Naive thymus-derived CD8-positive, alpha-beta T cell (primary cell): ENCODE measurements at places on chromosomes 5 and 9. TPM values are rescaled to one million over a fixed set of nuclear protein-coding genes. Genes with fewer than 3 reads are reported as not detected.

MYOT gene
- total RNA-seq, result not detected

DNA sequence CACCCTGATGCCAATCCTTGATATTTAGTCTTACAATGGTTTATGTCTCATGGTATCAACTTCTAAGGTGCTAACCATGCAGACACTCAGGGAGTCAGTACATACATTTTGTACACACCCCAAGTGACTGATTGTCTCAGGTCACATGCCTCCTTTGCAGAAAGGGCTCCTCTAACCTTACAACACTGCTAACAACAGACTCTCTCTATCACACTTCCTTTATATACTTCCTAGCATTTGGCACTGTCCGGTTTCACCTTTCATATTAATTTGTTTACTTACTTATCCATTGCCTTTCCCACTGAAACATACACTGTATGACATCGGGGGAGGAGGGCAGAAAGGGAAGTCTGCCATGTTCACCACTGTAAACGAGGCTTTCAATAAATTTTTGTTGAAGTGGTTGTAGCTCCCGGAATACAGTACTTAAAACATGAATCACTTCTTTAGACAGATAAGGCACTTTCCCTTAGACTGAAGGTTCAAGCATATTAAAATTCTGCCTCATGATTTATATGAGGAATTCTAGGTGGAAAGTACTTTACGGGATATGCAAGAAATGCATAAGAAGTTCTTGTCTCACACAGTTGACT lies 20.6 kb downstream of the EMB start:
- H3K4me1 ChIP-seq, result peaks cover 37% of the 10 kb centered on the region
- H3K36me3 ChIP-seq, result peaks cover 30% of the 10 kb centered on the region
- no peak overlapping the region for H3K4me3 ChIP-seq

DNA sequence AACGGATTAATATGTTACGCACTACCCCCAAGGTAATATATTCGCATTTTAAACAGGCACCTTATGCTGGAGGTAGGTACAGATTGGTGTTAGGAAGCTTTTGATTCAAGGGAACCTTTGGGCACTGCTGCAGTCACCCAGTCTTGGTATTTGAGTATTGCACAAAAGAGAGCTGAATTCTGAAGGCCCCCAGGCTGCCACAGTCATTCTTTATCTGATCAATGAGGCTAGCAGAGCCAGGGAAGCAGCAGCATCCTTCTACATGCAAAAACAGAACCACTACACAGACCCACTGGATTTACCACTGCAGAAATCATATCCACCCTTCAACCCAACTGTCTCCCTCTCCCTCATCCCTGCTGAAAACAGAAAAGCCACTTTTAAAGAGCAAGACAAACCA lies 121.2 kb upstream of the GRIN3A start:
- H3K27me3 ChIP-seq, result no peaks in the 10 kb centered on the region
- H3K4me1 ChIP-seq, result no peaks in the 10 kb centered on the region
- no peak overlapping the region for H3K4me3 ChIP-seq
- no peak for DNase-seq
- H3K27ac ChIP-seq, result no peak overlapping the region

GRCh38 chr9:125949703-125950460 lies 202.7 kb downstream of the PBX3 start:
- H3K27ac ChIP-seq, result no peak overlapping the region
- no peaks in the 10 kb centered on the region for H3K4me1 ChIP-seq
- DNase-seq, result no peak
- H3K27me3 ChIP-seq, result no peaks in the 10 kb centered on the region
- no peak overlapping the region for H3K4me3 ChIP-seq

DNA sequence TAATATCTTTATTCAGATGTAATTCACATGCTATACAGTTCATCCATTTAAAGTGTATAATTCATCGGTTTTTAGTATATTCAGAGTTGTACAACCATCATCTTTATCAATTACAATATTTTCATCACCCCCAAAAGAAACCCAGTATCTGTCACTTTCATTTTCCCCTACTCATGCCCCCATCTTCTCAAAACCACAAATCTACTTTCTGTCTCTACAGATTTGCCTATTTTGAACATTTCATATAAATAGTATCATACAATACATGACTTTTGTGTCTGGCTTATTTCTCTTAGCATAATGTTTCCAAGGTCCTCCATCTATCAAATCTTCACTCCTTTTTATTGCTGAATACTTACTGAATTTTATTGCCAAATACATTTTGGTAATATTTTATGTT lies 305.1 kb upstream of the SGCD start:
- H3K27ac ChIP-seq, result no peak overlapping the region
- H3K4me1 ChIP-seq, result no peaks in the 10 kb centered on the region
- no peak for DNase-seq
- no peaks in the 10 kb centered on the region for H3K36me3 ChIP-seq
- peaks cover 18% of the 10 kb centered on the region for H3K27me3 ChIP-seq

TMEM215 gene
- not detected for total RNA-seq

NEURL1B gene
- 0.49 TPM for total RNA-seq

DNA sequence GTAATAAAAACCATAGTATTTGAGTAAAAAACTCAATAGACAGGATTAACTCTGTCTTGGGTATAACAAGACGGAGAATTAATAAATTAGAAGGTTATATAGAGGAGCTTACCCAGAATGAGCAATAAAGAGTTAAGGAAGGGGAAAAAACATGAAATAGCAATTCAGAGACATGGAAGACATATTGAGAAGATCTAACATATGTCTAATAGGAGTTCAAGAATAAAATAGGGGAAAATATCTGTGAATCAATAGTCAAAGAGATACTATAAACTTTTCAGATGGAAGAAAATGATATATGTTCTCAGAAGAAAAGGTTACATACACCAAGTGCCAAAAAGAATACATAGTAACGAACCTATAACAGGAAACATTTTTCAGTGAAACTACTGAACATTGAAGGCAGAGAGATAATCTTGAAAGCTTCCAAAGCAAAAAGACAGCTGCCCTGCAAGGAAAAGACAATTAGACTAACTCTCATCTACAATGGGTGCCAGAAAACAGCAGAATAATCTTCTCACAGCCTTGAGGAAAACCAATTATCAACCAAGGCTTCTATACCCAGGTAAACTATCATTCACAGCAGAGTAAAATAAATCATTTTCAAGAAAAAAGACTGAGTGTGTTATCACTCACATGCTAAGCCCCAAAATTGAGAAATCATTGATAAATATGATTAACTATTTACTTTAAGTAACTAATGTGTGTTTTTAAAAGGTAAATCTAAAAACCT lies 106.0 kb downstream of the ENC1 start:
- no peak for DNase-seq
- no peak overlapping the region for H3K4me3 ChIP-seq
- H3K27me3 ChIP-seq, result peaks cover 8% of the 10 kb centered on the region
- no peaks in the 10 kb centered on the region for H3K4me1 ChIP-seq
- no peak overlapping the region for H3K27ac ChIP-seq
- no peaks in the 10 kb centered on the region for H3K36me3 ChIP-seq

DNA sequence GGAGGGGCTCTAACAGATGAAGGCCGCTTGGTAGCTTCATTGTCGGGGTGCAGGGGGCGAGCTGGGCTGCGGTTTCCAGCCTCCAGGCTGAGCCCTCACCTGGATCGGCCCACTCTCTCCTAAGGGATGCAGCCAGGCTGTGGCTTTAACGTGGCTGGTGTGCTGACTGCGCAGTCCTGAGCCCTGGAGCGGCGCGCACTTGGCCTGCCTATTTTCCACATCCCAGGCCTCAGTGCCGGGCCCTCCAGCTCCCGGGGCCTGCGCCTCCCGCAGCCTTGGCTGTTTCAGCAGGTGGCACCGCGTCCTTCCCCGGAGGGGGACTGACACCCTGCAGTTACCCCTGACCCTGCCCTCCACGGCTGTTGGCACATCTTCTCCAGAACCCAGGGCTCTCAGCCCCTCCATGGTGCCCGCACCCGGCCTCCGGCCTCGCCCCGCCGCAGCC lies 1.4 kb downstream of the RNU6ATAC start:
- peaks cover 18% of the 10 kb centered on the region for H3K4me1 ChIP-seq
- DNase-seq, result no peak
- H3K27me3 ChIP-seq, result no peaks in the 10 kb centered on the region

TSSK1B gene
- not detected for total RNA-seq

- no peak for DNase-seq
- no peak overlapping the region for H3K4me3 ChIP-seq
- H3K27me3 ChIP-seq, result no peaks in the 10 kb centered on the region
- H3K36me3 ChIP-seq, result no peaks in the 10 kb centered on the region
- H3K27ac ChIP-seq, result no peak overlapping the region
- H3K4me1 ChIP-seq, result peaks cover 54% of the 10 kb centered on the region
Observed at GRCh38 chr5:10702040-10702629, 58.9 kb downstream of the DAP start.

RPS14 gene
- total RNA-seq, result 5,586 TPM

PRSS3 gene
- total RNA-seq, result not detected

DNA sequence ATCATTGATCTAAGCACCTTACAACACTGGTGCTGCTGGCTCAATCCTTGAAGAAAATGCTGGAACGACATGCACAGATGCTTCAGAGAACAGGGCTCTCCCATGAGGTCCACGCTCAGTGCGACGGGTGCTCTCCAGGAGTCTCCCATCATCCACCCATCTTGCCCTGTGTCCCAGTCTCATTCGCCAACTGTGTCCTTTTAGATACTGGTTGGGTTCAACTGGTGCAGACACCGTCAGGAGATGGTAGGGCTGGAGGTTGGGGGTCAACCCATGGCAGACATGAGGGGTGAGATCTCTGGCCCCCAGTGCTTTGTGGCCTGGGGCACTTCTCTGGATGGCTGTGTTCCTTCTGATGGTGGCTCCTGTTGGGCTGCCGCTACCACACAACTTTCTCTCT lies 1.6 kb upstream of the OBP2B start:
- H3K27me3 ChIP-seq, result peaks cover 24% of the 10 kb centered on the region
- H3K27ac ChIP-seq, result no peak overlapping the region
- H3K4me1 ChIP-seq, result no peaks in the 10 kb centered on the region
- no peaks in the 10 kb centered on the region for H3K36me3 ChIP-seq

MCC gene
- total RNA-seq, result 2.9 TPM

DNA sequence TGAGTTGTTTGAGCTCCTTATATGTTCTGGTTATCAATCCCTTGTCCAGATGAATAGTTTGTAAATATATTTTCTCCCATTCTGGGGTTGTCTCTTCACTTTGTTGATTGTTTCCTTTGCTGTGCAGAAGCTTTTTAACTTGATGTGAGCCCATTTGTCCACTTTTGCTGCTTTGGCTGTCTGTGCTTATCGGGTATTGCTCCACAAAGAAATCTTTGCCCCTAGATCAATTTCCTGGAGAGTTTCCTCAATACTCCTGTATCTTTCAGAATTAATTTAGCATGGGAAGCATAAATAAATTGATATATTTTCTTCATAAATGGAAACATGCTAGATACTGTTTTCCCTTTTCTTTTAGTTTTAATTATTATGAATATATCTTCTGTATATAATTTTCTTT lies 22.5 kb upstream of the CCL21 start:
- no peaks in the 10 kb centered on the region for H3K4me1 ChIP-seq
- no peak overlapping the region for H3K27ac ChIP-seq
- no peaks in the 10 kb centered on the region for H3K36me3 ChIP-seq
- no peak overlapping the region for H3K4me3 ChIP-seq
- no peaks in the 10 kb centered on the region for H3K27me3 ChIP-seq

DNA sequence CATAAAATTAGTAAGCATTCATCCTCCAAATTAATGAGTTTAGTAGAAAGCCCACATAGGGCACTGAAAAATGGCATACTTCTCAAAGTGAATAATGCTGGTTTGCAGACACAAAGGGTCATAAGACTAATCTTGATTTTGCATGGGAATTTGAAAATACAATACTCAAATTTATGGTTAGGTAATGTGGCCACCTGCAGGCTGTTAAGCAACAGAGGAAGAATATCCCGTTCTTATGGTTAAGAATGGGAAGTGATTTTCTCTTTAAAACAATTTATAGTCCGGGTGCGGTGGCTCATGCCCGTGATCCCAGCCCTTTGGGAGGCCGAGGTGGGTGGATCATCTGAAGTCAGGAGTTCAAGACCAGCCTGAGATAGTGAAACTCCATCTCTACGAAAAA lies 9.4 kb upstream of the PLCXD3 start:
- no peak for DNase-seq
- no peaks in the 10 kb centered on the region for H3K36me3 ChIP-seq

SPATA31A3 gene
- not detected for total RNA-seq
